ENCODE measurements at places on chromosomes 3 and 15. TPM values are rescaled to one million over a fixed set of nuclear protein-coding genes. Genes with fewer than 3 reads are reported as not detected.
A peak's percentile ranks its signal among the peaks of the same experiment; 100 is the strongest.

DNA sequence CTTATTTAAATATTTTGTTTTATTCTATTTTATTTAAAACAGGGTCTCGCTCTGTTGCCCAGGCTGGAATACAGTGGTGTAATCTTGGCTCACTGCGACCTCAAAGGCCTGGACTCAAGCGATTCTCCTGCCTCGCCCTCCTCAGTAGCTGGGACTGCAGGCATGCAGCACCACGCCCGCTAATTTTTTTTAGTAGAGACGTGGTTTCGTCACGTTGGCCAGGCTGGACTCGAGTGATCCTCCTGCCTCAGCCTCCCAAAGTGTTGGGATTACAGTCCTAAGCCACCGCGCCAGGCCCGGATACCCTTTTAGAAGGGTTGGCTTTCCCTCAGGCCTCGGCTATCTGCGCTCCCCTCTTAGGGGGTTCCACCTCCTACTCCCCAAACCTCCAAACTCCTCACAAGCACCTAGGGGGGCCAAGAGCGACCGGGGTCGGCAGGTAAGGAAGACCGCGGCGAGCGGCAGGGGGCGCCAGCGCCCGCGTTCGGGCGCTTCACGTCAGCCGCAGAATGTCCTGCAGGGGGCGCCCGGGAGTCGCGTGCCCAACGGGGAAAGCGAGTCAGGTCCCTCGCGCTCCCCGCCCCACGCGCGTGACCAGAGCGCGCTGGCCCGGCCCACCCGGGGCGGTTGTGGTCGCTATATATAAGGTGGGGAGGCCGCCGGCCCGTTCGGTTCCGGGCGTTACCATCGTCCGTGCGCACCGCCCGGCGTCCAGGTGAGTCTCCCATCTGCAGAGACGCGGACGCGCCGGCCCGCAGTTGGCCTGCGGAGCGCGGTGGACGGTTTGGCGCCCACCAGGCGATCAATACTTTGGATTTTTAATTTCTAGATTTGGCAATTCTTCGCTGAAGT is 51.8 kb upstream of the GATM start:
- H3K4me1 ChIP-seq: no peaks in the 10 kb centered on the region
- DNase-seq: peak; percentile 79
- no peak overlapping the region for H3K27ac ChIP-seq
- H3K27me3 ChIP-seq: no peaks in the 10 kb centered on the region
- H3K36me3 ChIP-seq: no peaks in the 10 kb centered on the region

DNA sequence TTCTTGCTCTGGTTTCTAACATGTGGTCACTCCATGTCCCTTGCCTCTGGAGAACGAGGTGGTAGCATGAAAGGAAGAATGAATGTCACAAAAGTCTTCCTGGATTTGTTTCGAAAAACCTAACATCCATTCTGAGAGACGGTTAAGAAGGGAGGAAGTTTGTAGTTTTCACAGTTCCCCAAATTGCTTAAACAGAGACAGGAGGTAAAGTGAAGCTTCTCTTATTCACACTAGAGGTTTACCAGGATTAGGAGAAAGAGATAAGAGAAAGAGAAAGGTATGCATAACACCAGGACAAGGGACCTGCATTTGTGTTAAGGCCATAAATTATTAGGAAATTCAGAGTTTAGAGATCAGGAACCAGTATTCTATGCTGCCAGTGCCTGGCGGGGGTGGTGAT is 228.1 kb downstream of the CPNE4 start:
- no peaks in the 10 kb centered on the region for H3K4me1 ChIP-seq
- H3K36me3 ChIP-seq: no peaks in the 10 kb centered on the region
- H3K27ac ChIP-seq: no peak overlapping the region
- no peak for DNase-seq
- no peaks in the 10 kb centered on the region for H3K27me3 ChIP-seq
- H3K4me3 ChIP-seq: no peak overlapping the region

DNA sequence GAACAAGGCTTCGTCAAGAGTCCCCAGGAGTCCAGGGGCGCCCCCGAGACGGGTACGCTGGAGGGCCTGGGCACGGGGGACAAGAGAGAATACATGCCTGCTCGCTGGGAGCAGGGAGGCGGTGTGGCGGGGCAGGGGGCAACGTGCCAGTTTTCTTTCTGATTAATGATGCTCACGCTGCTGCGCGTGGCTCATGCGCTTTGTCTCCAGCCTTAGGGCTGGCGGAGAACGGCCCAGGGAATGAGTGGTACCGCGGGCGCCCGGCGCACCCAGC is 408 bp upstream of the ARPP21 start:
- H3K27ac ChIP-seq: no peak overlapping the region
- no peak overlapping the region for H3K4me3 ChIP-seq
- H3K4me1 ChIP-seq: no peaks in the 10 kb centered on the region
- H3K36me3 ChIP-seq: no peaks in the 10 kb centered on the region
- H3K27me3 ChIP-seq: peaks cover 14% of the 10 kb centered on the region
- no peak for DNase-seq

DNA sequence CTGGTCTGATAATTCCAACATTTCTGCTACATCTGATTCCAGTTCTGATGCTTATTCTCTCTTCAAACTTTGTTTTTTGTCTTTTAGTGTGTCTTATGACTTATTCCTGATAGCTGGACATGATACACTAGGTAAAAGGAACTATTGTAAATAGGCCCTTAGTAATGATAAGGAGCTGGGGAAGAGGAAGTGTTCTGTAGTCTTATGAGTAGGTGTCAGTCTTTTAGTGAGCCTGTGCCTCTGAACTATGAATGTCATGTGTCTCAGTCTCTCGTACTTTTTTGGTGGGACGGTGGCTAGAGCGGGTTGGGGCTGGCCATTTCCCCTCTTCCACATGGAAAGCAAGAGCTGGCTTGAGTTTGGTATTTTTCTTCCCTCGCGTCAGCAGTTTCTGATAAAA is 41.2 kb downstream of the PCCB start:
- DNase-seq: no peak
- no peak overlapping the region for H3K27ac ChIP-seq
- H3K27me3 ChIP-seq: no peaks in the 10 kb centered on the region

GRCh38 chr15:72236381-72237003 is 5.5 kb upstream of the PKM start:
- no peak for DNase-seq
- H3K4me3 ChIP-seq: no peak overlapping the region
- H3K27me3 ChIP-seq: no peaks in the 10 kb centered on the region
- peaks cover 11% of the 10 kb centered on the region for H3K36me3 ChIP-seq
- no peak overlapping the region for H3K27ac ChIP-seq
- no peaks in the 10 kb centered on the region for H3K4me1 ChIP-seq

DNA sequence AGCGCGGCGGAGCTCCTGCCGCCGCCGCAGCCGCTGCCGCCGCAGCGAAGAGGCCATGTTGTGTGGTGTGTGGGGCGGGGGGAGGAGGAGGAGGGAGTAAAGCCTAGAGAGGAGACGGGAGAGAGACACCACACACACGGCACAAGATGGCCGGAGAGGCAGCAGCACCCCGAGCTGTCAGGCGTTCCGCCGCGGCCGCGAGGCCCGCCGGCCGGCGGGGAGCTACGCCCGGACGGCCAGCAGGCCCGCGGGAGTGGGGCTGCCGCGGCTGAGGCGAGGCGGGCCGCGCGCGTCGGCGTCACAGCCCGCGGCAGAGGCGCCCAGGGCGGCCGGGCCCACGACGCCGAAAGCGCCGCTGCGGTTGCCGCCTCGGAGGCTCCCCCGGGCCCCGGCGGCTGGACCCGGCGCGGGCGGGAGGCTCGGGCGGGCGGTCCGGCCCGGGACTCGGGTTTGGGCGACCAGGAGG is 17.4 kb upstream of the CHD2 start:
- H3K4me1 ChIP-seq: peaks cover 7% of the 10 kb centered on the region
- H3K36me3 ChIP-seq: peaks cover 2% of the 10 kb centered on the region
- peak overlapping the region; percentile 78 for H3K4me3 ChIP-seq
- peak overlapping the region; percentile 99 for H3K27ac ChIP-seq
- DNase-seq: no peak

GRCh38 chr3:20028905-20029331 is 11.3 kb upstream of the KAT2B start:
- H3K36me3 ChIP-seq: no peaks in the 10 kb centered on the region
- no peak overlapping the region for H3K27ac ChIP-seq
- no peak for DNase-seq

FHIT gene
- 20.2 TPM for total RNA-seq

NRROS gene
- total RNA-seq: 11.6 TPM

STRC gene
- 0.19 TPM for total RNA-seq
